ENCODE measurements at places on chromosomes 2 and 18.

DNA sequence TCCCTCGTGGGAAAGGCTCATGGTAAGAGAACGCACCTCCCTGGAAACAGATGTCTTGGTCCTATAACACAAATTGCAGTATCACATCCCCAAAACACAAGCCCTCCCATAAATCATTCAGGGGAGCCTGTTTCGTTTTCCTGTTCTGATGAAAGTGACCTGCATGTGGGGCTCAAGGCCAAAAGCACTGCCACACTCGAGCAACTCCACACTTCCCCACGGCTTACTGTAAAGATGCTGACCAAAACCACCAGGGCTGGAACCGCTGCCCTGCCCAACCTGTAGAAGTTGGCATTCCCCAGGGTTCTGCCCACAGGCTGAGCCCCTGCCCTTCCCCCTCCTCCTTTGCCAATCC is 139.7 kb downstream of the BCL11A start:
- no peak for DNase-seq

DNA sequence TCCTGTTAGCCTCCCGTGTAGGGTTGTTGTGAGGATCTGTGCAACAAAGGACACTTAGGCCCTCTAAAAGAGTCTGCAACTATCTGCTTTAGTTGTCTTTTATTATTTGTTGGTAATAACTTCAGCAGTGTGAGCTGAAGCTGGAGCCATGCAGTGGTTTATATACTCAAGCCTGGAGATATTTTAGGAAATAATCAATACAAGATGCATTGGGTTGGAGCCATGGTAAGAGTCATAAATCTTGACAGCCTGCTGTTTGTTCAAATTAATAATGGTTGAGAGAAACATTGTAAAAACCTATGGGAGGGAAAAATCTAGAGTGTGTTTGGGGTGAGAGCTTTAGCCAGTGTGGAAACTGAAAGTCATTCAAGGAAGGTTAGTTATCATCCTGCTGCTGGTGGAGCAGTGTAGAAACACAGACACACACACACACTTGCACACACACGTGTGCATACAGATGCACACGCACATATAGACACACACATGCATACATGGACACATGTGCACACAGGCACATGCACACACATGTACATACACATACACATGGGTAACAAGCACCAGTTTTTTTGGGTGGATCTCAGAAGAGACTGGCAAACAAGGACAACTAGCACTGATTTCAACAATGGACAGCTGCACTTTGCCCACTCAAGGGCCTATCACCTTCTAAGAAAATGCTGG is 51.0 kb downstream of the ACOXL start:
- DNase-seq = no peak

DNA sequence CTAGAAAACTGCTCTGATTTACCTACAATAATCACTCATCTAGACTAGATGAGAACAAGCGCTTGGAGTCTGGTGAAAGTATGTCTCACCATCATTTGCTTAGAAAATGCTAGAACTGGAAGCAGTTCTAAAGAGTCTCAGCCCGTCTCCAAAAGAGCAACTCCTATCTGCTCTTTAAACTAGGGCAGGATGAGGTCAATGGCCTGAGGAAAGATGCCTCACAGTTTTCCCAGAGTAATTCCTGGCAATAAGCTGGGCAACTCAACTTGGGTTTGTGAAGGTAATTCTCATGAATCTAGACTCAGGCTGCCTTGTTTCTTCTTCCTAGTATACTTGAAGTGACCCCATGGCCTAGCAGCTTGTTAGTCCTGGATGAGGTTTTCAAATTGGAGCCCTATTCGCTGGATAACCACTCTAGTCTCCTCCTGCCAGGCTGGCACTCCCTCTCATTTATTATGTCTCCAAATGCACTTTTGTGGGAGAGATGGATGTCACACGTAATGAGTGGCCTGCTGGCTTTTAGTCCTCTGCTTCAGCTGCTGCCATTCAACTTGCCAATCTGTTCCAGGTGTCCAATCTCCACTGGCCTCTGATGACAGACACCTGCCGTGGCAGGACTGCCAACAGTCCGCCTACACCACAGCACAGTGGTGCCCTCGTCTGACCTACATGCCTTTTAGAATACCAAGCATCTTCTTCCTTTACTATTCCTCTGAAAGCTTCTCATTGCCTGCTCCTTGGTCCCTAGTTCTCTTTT is 80.9 kb downstream of the CABYR start:
- no peak for DNase-seq

- DNase-seq = peak; percentile 73
Measured at GRCh38 chr2:163553601-163554000, 182.2 kb downstream of the FIGN start.
